ENCODE measurements at places on chromosomes 11 and 22.

- DNase-seq = no peak
Measured at GRCh38 chr11:40129266-40129665, 1330.2 kb downstream of the LRRC4C start.

DNA sequence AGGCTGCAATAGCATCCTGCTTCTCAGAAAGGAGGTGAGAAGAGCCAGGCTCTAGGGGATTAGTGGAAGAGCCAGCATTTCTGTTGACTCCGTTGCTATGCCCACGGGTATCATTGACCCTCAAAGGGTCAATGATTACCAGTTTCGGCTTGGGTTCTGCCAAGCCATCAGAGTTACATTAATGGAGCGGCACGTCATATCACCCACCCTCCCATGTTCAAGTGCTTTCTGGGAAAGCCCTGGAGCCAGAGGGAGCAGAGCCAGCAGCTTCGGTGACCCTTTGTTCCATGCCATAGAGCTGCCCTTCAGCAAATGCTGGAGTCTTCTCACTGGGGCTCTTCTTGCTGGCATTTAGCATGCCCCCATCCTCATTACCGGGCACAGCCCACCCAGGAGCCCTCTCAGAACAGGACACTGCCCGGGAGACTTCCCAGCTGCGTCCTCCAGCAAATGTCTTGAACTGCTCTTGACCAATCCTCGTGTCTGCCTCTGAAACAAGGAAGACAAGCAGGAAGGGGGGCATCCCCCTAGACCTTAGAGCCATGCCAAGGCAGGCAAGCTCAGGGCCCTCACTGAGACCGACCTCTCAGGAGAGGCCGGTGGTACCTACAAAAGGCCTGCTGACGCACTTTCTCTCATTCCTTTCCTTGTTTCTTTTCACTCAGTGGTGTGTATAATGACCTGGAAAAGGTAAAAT lies 14.6 kb downstream of the KCNJ1 start:
- no peak for DNase-seq

GRCh38 chr11:131985846-131986301 lies 615.5 kb downstream of the NTM start:
- no peak for DNase-seq

DNA sequence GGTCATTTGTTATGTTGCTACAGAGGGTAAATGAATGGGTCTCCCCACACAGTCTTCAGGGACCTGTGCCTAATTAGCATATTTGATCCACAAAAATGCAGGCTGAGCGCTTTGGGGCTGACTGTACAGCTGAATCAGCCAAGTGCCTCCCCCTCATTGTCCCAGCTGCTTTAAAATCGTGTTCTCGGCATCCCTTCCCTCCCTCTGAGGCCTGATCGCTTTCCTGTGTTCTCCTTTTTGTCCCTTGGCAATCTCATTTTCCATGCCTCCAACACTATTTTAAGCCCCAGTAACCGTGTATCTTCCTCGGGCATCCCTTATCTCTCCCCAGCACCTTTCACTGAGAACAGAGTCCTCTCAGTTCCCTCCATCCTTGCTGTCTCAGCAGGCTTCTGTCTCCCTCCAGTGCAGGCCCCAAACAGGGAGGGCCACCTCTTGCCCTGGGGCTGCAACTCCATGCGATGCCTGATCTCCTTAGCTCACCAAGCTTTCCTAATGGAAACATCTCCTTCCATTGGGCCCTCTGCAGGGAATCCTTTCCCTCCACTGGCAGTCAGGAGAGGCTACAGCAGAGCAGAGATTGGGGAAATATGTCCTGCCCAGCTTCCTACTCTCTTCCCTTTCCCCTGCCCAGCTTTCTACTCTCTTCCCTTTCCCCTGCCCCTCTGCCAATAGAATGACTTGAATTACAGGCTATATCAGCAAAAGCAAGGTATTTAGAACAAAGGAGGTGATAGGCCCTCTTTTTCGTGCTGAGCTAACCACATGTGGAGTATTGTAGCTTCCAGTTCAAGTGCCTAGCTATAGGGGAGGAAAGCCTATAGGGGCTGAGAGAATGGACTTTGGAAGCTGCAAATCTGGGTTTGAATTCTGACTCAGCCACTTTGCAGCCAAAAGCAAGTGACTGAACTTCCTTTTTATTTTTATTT lies 13.8 kb downstream of the UQCR10 start:
- no peak for DNase-seq

GRCh38 chr22:50173983-50174355 lies 3.4 kb downstream of the PANX2 start:
- no peak for DNase-seq

DNA sequence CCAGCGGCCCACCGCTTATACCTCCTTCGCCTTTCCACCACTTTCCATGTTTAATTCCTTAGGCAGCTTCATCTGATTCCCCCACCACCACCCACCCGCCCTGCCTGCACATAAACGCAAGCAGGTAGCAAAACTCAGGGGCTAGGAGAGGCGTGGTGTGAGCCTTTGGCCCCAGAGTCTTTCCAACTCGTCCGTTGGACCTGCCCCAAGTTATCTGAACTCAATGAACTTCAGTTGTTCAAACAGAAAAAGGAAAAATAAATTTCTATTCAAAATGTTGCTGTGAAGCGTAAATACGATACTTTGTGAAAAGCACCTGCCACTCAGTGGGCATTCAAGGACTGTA lies 814 bp upstream of the CDON start:
- DNase-seq = no peak

DNA sequence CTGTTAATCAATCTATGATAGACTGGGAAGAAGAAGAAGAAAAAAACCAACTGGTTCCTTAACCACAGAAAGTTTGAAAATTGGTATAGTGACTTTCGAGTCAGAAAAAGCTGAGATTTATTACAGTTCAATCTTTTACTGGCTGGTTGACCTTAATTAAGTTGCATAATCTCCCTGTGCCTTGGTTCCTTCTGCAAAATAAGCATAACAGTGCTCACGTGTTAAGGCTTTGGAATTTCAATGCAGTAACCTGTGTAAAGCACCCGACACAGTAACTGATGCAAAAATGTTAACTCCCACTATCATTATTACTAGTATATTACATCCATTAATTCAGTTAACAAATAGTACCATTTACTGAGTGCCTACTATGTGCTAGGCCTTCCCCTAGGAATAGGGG lies 22.6 kb upstream of the E2F8 start:
- DNase-seq = no peak

- no peak for DNase-seq
Measured at GRCh38 chr22:46969491-46969890, 207.0 kb downstream of the TBC1D22A start.

DNA sequence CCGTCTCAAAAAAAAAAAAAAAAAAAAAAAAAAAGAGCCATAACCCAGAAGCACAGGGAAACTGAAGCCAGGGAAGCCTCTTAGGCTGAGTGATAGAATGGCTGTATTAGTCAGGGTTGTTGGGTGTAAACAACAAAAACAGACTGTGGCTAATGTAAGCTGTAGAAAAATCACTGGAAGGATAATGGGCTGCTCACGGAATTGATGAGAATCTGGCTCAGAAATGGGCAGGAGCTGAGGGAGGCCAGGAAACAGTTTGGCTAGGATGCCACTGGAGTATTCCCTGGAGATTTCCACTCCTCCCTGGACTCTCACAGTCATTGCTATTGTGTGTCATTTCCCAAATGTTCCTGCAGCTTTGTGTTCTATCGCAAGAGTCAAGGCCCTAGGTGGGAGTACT lies 22.4 kb downstream of the SLC22A6 start:
- no peak for DNase-seq

DNA sequence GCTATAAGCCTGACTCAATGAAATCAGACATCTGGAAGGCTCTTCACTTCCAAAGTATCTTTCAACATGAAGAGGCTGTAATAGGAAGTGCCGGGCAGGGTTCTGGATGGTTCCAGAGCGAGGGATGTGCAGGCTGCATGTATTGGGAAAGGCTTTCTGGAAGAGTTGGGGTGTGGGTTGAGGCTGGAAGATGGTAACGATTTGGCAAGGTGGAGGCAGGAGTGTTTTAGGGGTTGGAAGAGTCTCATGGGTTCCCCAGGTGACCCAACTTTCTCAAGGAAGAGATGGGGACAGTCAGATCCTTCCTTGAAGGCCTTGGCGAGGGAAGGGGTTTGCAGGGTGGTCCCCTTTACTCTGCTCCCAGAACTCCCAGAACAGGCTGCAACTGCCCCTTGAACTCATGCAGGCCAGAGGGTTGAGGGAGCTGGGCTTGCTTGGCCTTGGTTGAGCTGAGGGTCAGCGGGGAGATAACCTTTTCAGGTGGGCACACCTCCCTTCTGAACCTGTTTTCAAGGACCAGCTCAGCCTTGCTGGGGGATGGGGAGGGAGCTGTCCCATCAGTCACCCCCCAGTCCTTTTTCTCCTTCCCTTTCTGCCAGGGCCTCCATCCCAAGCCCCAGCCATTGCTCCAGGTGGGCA lies 9.4 kb upstream of the POU2F3 start:
- DNase-seq = no peak

DNA sequence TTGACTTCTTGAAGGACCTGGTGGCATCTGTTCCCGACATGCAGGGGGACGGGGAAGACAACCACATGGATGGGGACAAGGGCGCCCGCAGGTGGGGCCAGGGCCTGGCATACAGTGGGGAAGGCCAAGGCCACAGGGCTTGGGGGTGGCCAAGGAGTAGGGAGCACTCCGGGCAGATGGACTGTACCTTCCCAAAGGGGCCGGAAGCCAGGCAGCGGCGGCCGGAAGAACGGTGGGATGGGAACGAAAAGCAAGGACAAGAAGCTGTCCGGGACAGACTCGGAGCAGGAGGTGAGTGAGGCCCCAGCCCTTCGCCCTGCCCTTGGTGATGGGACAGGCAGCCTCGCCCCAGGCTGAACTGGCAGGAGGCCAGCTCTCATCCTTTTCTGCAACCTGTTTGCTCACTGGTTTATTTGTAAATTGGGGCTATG lies 1.2 kb downstream of the DRAP1 start:
- DNase-seq = no peak

GRCh38 chr11:12817681-12818332 lies 143.6 kb downstream of the TEAD1 start:
- no peak for DNase-seq

DNA sequence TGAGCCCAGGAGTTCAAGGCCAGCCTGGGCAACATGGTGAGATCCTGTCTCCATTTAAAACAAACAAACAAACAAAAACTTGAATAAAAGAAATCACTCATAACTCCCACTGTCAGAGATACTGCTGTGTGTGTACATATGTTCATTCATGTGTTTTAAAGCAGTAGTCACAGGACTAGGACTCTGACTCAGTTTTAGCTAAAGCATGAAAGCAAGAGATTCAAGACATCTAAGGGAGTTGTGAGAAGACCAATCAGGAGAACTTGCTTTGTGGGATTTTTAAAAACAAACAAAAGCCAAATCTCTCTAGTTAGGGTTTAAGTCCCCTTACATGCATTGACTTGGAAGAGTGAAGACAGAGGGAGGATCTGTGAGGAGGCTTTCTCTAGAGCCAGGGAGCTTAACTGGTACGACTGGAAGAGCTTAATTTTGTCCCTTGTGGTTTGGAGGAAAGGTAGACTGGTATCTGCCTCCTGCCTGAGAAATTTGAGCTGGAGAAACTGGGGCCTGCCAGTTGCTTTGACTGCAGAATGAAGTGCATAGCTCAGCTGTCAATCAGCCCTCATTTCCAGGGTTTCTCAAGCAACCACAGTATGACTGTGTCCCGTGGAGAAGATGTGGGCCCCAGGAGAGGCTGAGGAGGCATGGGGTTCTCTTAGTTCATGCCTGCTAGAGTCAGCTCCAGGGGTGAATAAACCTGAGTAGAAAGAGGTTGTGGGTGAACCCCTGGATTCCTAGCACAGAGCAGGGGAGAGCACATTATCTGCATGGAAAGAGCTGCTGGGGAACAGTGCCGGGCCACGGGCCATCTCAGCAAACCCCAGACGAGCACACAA lies 30.6 kb downstream of the EXPH5 start:
- DNase-seq = no peak

- DNase-seq = no peak
Measured at GRCh38 chr11:75779960-75780359, 11.4 kb downstream of the DGAT2 start.

- DNase-seq = no peak
Measured at GRCh38 chr11:13238879-13239514, 38.6 kb upstream of the BMAL1 start.

DNA sequence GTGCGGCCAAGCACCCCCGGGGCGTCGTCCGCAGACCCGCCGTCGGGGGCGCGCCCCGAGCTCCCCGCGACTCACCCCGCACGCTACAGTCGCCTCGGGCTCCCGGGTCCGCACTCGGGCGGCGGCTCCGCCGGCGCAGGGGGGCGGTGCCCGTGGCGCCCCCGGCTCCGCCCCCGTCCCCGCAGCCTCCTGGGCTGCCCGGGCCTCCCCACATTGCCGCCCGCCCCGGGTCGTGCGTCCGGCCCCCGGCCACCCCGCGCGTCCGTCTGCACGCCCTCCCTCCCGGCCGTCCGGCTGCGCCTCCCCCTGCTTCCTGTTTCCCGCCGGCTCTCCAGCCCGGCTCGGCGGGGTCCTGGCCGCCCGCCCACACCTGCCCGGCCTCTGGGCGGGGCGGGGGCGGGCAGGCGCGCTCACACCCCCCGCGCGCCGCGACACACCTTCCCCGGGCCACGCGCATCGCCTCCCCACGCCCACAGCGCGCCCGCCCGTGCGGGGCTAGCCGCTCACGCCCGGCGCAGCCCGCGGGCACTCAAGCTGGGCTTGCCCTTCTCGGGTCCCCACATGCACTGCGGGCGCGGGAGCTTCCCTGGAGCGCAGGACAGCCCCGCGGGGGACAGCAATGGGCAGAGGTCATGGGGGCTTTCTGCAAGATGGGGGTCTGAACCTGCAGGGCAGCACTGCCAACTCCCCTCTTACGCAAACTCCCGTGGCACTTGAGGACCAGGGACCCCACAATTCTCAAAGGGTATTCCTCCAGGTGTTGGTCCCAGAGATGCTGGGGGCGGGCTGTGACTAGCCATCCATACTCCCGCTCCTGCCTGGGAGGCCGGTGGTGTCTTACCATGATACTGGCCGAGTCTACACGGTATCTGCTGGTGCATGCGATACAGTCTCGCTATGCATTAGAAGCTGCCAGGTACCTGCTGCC lies at the start of gene CARD10:
CARD10 (minus strand) TSS at position 148 of the 928 bp plus-strand sequence. CDS start 215 bp downstream, outside the sequence.
- no peak for DNase-seq

- no peak for DNase-seq
Measured at GRCh38 chr11:73759610-73760134, 1.2 kb downstream of the RAB6A start.

GRCh38 chr11:31397239-31397834 lies 27.7 kb downstream of the DNAJC24 start:
- no peak for DNase-seq

GRCh38 chr11:56103210-56103737 lies at the start of gene OR8H2:
Gene OR8H2 (plus strand): TSS chr11:56103687. CDS start chr11:56105043, 1,356 bp downstream.
- no peak for DNase-seq

DNA sequence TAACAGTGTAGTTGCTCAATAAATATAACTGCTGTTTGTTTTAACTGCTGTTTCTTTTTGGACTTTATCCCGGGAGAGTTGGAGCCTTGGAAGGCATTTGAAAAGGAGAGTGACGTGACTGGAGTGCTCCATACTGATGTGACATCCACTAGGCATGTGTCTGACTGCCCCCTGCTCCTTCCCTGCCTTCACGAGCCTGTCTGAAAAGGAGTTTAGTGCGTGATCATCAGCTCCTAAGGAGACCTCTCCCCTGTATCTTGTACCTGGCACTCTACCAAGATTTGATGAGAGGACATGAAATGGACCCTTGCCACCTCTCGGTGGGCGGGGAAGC lies 22.9 kb downstream of the ZBTB16 start:
- no peak for DNase-seq

GRCh38 chr11:119501777-119502405 lies 78.9 kb upstream of the THY1 start:
- no peak for DNase-seq

- DNase-seq = no peak
Measured at GRCh38 chr11:65431451-65432099, 9.0 kb downstream of the NEAT1 start.

- no peak for DNase-seq
Measured at GRCh38 chr11:40328890-40329614, 1130.4 kb downstream of the LRRC4C start.

All from esophagus squamous epithelium (tissue), 5 donors.